ENCODE measurements at places on chromosomes 3 and 15. TPM values are rescaled to one million over a fixed set of nuclear protein-coding genes. Genes with fewer than 3 reads are reported as not detected.

ZCWPW2 gene
- 1.3 TPM for total RNA-seq

P2RY12 gene
- 0.29 TPM for total RNA-seq

UNC13C gene
- total RNA-seq = not detected

TMED3 gene
- total RNA-seq = 121 TPM

TRPM1 gene
- not detected for total RNA-seq

RARB gene
- 15.5 TPM for total RNA-seq

SLC12A8 gene
- 10.9 TPM for total RNA-seq

EPHB3 gene
- total RNA-seq = 18.0 TPM

RBP2 gene
- total RNA-seq = not detected

ZBBX gene
- not detected for total RNA-seq

TRH gene
- total RNA-seq = not detected

HDGFL3 gene
- 24.5 TPM for total RNA-seq

CPLX3 gene
- not detected for total RNA-seq

C3orf70 gene
- total RNA-seq = 0.87 TPM

MRAS gene
- total RNA-seq = 20.1 TPM

SIDT1 gene
- total RNA-seq = not detected

CCDC54 gene
- total RNA-seq = not detected

KIF7 gene
- total RNA-seq = 19.7 TPM

ECE2 gene
- total RNA-seq = under 0.01 TPM

PHC3 gene
- total RNA-seq = 32.4 TPM

FETUB gene
- total RNA-seq = not detected

AQP9 gene
- total RNA-seq = not detected

CRYBG3 gene
- 42.7 TPM for total RNA-seq

FBXW12 gene
- 0.15 TPM for total RNA-seq

LRRC49 gene
- 29.4 TPM for total RNA-seq

KBTBD13 gene
- total RNA-seq = under 0.01 TPM

CISH gene
- total RNA-seq = 0.73 TPM

GRAMD2A gene
- total RNA-seq = 0.33 TPM

PAQR9 gene
- total RNA-seq = 0.17 TPM

TNFAIP8L3 gene
- total RNA-seq = 47.5 TPM

PLA2G4E gene
- under 0.01 TPM for total RNA-seq

GNAT1 gene
- not detected for total RNA-seq

SECISBP2L gene
- 39.7 TPM for total RNA-seq

SOX2 gene
- total RNA-seq = not detected

SEMA3G gene
- under 0.01 TPM for total RNA-seq

FBXL22 gene
- 0.15 TPM for total RNA-seq

KY gene
- 1.6 TPM for total RNA-seq

MESP2 gene
- 0.58 TPM for total RNA-seq

ARNT2 gene
- total RNA-seq = 4.7 TPM

LIPC gene
- total RNA-seq = 1.6 TPM

ARIH2 gene
- 64.4 TPM for total RNA-seq

SGO1 gene
- total RNA-seq = 9.9 TPM

OXTR gene
- 0.15 TPM for total RNA-seq

ITGA11 gene
- total RNA-seq = 8.6 TPM

COX17 gene
- total RNA-seq = 6.8 TPM
